ENCODE measurements at places on chromosomes 3 and 15.

DNA sequence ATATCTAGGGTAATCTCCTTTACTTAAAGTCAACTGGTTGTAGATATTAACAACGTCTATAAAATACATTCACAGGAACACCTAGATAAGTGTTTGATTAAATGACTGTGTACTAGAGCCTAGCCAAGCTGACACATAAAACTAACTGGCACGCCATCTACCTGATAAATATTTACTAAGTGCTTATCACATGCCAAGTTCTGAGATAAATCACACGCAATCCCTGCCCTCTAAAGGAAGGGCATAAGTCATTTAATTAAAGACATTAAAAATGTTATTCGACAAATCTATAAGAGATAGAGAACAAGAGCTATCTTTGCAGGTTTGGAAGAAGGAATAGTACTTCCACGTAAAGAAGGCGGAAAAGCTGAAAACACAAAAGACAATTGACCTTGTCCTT is 11.1 kb upstream of the MB21D2 start:
- DNase-seq, result no peak

DNA sequence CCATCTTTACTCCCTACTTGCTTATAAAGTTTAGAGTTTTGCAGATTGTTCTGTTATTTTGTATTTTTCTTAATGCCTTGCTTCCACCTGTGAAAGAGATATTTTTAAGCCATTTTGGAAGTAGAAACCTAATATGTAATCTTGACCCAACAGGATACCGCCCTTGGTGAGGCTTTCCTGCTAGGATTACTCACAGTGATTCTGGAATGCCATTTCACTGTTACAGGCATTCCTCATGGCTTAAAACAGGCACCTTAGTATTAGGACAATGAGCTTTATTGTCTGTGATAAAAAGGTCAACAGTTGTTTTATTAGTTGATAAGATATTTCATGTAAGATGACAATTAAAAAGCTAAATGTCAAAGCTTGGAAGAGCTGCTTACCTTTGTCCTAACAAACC is 58.2 kb downstream of the PHLDB2 start:
- DNase-seq, result no peak

DNA sequence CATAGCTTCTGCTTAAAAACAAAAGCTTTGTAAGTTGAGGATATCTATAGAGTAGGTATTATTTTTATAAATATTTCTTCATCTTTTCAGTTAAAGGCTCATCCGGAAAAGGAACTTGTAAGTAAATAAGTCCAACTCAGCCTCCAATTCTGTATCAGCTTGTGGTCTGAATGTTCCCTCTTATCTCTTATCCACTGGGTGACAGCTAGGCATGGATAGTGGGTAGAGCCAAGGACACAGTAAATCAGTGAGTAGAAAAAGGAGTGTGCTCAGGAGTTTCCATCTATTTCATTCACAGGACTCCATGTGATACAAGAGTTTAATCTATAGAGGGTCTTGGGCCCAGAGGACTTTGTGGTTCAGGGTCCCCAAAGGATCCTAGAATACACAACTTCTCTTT is 50.9 kb downstream of the FRMD5 start:
- no peak for DNase-seq

GRCh38 chr3:151037746-151038477 is 47.6 kb upstream of the MED12L start:
- DNase-seq, result no peak

DNA sequence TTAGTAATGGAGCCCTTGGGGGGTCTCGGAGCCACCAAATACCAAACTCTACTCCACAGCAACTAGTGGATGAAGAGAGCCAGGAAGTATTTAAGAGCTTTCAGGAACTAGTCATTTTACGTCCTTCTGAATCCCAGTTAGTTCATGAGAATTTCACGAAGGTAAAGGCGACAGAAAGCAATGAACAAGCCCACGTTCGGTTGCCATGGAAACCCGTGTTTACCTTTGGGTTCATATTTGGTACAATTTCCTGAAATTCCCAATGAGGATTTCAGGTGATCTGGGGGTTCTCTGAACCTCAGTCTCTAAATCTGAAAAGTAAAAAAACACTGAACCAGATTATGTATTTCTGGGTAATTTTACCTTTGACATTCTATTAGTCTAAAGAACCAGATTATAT is 93.0 kb downstream of the BDH1 start:
- DNase-seq, result no peak

- no peak for DNase-seq
These were observed 19.0 kb downstream of the CSPG4 start for GRCh38 chr15:75693501-75694240.

DNA sequence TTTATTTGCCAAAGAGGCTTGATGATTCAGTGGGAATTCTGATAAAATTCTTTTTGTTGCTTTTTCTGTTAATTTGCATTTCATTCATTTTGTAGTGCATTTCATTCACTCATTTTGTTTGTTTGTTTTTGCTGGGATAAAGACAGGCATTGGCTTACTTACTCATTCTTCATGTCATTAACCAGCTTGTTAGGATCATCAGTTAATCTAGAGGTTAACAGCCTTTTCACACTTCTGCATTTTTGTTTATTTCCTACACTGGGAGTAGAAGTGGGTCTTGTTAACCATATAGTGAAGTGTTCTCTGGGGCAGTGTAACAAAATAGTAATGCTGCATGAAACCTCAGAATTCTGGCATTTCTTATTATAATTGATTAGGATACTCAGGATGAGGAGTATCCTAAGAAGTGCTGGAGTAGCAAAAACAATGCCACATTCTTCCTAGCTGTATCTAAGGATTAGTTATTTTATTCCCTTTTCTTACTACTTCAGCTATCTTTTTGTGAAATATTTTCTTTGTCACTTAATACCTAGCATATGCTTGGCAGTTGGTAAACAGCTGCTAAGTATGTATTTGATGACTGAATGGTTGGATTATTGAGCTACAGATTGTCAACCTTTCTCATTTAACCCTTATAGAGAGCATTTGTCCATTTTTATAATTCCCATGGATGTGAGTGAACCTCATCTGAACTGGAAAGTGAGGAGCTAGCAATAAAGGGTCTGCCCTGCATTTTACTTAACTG is 135.7 kb upstream of the LRRFIP2 start:
- no peak for DNase-seq

GRCh38 chr15:75551091-75551490 is 28.0 kb downstream of the PTPN9 start:
- no peak for DNase-seq

DNA sequence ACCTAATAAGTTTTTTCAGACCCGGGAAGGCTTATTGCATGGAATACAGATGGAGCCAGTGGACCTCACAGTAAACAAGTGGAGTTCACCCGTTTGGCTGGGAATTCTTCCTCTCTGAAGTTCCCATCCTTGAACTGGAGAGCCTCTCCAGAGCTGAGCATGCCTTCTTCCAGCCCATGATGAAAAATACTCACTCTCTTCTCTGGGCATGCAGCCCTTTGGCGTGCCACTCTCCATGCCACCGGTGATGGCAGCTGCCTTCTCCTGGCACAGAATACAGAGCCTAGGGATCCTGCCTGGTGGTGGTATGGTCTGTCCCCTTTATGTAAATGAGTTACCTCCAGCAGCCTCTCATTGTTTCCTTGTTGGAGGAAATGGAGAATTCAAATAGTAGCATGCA is 150.8 kb downstream of the LEKR1 start:
- DNase-seq, result no peak

GRCh38 chr15:60594071-60594470 is 115.1 kb upstream of the ICE2 start:
- no peak for DNase-seq

DNA sequence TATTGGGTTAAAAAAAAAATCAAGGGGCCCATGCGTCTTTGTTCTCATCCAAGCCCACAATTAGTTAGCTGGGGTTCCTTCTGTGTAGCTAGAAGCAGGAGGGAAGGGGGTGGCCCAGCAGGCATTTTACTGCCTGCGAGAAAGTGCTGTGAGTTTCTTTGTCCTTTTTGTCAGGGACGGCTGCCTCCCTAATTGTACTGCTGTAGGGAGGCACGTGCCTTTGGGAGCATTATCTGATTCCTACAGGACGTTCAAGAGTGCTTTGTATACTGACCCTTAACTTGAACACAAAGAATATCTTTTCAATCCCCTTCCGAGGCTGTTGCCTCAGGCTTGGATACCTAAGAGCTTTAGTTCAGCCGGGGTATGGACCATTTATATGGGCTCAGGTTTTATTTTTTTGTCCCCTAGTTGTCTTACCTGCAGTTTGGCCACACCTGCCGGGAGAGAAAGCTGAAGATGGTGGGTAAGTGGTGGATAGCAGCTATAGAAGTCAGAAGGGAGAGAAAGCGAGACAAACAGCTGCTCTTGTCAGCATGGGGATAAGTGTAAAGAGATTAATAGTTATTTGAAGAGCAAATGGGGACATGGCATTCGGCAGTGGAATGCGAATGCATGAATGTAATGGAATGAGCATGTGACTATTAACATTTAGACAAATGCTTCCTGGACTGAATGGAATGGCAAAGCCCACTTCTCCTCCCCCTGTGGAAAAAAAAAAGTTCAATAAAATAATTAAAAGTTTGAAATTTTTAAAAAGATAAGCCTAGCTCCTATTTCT is 175.2 kb downstream of the TP63 start:
- no peak for DNase-seq

- no peak for DNase-seq
These were observed 360.5 kb upstream of the NAALADL2 start for GRCh38 chr3:174498638-174499037.

DNA sequence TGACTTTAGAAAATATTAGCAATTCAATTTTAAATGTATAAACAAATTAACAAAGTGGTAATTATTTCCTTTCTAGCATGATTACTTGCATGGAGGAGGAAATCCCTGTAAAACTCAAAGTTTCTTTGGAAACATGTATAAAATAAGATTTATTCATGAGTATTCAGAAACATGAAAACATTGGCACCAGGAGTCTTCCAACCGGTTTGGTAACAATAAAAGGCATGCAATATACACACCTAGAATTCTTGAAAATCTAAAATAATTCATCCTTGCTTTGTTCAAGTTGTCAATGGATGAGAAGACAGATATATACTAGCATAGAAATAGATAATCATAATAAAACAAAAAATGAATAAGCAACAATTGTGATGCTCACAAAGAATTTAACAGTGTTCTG is 76.4 kb downstream of the ZPLD1 start:
- no peak for DNase-seq

DNA sequence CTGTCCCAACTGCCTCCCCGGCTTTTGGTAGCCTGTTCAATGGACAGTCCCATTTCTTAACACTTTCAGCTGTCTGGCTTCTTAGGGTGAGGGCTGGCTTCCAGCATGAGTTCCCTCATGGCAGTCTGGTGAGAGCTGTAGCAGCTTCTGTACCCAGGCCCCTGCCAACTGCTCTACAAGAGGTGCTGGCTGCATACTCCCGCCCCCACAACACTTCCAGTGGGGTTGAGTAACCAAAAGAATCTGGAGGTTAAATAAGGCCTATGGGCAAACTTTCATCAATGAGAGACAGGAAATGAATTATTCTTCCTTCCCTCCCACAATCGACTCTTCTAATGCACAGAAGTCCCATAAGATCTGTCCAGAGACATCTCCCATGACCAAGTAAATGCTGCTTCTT is 145.0 kb downstream of the NEK10 start:
- DNase-seq, result no peak

- DNase-seq, result no peak
These were observed 20.2 kb downstream of the CRABP1 start for GRCh38 chr15:78360367-78360801.

DNA sequence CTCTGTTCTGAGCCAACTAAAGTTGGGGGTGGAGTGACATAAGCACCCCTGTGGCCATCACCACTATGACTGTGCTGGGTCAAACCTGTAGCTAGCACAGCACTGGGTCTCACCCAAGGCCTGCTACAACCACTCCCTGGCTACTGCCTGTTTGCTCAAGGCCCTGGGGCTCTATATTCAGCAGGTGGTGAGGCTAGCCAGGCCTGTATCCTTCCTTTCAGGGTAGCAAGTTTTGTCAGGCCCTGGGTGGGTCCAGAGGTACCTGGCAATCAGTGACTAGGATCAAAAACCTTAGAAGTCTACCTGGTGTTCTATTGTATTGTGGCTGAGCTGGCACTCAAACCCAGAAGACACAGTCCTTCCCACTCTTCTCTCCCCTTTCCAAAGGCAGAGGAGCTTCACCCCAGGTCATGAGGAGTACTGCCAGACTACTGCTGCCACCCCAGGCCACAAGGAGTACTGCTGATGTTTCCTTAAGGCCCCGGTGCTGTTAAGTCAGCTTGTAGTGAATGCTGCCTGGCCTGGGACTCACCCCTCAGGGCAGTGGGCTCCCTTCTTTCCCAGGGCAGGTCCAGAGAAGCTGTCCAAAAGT is 170.8 kb downstream of the IGSF11 start:
- DNase-seq, result no peak

GRCh38 chr3:149813367-149814281 is 609 bp downstream of the RNF13 start:
- peak; percentile 27 for DNase-seq

DNA sequence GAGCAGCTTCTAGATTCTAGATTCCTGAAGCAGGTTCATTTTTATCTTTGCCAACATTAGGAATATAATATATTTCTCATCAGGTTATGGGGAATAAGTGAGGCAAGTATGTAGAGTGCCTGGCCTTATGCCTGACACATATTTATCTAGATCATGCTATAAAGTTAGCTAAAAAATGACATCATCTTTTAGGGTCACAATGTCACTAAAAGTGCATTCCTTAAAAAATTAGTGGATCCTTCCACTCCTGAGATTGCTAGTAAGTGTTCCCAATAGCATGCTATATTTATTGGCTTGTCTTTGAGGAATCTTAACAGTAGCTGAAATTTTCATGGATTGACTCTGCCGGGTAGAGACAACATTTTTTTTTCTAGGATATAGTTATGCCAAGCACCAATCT is 305.9 kb upstream of the TMCO5A start:
- DNase-seq, result no peak

DNA sequence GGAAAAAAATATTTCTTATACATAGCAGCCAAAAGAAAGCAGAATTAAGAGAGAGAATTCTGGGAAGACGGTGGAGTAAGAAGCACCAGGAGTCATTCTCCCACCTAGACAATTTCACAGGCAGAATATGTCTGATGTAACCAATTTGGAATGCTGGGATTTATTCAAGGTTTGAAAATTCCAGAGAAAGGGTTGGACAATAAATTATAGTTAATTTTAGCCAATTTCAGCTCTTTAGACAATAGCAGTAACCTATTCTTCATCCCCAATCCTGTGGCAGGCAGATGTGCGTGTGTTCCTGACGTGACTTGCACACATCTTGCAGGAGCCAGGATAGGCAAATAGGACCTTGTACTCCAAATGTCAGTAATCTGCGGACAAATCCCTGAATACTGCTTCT is 541.0 kb upstream of the NAALADL2 start:
- no peak for DNase-seq

- DNase-seq, result no peak
These were observed 9.2 kb downstream of the CHCHD6 start for GRCh38 chr3:126713199-126713598.

DNA sequence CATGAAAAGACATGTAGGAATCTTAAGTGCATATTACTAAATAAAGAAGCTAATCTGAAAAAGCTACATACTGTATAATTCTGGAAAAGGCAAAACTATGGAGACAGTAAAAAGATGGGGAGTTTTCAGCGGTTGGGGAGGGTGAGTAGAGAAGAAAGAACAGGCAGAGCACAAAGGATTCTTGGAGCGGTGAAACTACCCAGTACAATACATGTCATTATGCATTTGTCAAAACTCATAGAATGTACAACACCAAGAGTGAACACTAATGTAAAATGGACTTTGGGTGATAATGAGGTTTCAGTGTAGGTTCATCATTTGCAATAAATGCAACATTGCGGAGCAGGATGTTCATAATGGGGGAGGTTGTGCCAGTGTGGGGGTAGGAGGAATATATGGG is 45.5 kb upstream of the CMSS1 start:
- DNase-seq, result no peak

Measured in DND-41 (cell line).